ENCODE measurements at places on chromosomes 16 and 17. TPM values are rescaled to one million over a fixed set of nuclear protein-coding genes. Genes with fewer than 3 reads are reported as not detected.

DNA sequence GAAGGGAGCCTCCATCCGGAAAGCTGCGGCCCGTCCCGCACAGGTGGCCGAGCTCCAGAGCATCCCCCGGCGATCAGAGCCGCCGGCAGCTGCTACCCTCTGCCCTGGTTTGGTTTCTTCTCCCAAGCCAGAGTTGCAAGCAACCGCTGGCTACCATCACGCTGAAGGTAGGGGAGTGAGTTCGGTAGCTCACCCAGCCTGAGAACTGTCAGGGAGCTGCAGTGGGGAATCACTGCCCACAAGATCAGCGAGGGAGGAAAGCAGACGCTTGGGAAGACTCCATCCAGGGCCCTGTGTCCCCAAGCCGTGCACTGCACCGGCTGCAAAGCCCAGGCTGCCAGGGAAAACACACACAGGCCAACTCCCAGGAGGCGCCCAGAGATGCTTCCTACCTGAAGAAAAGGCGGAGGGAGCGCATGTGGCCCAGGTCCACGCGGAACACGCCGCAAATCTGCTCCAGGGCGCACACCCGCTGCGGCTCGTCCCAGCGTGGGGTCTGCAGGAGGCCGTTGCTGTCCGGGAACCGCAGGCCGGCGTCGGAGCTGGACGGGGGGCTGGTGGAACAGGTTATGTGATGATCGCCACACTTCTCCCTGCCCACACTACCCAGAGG, 83.3 kb downstream of the TBC1D16 start:
- no peak overlapping the region for H3K4me3 ChIP-seq
- no peak overlapping the region for H3K27ac ChIP-seq
- no peaks in the 10 kb centered on the region for H3K27me3 ChIP-seq
- no peaks in the 10 kb centered on the region for H3K4me1 ChIP-seq
- no peaks in the 10 kb centered on the region for H3K36me3 ChIP-seq

GRCh38 chr16:14428043-14428442, 202.0 kb downstream of the PARN start:
- no peaks in the 10 kb centered on the region for H3K27me3 ChIP-seq
- H3K4me3 ChIP-seq = no peak overlapping the region
- peaks cover 23% of the 10 kb centered on the region for H3K4me1 ChIP-seq
- no peak for DNase-seq

DNA sequence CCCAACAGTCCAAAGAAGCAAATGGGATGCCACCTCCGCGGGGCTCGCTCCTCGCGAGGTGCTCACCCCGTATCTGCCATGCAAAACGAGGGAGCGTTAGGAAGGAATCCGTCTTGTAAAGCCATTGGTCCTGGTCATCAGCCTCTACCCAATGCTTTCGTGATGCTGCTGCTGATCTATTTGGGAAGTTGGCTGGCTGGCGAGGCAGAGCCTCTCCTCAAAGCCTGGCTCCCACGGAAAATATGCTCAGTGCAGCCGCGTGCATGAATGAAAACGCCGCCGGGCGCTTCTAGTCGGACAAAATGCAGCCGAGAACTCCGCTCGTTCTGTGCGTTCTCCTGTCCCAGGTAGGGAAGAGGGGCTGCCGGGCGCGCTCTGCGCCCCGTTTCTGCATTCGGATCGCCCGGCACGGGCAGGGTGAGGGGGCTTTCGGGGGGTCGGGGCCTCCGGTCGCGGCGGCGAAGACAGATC, at the start of gene CDH13:
Gene CDH13, plus strand, starts transcription at position 179 of the 471 bp plus-strand sequence.
- H3K36me3 ChIP-seq = no peaks in the 10 kb centered on the region
- peak within 1 kb of the TSS; percentile 88 for H3K4me3 ChIP-seq
- peak; percentile 55 for DNase-seq
- peaks cover 19% of the 10 kb centered on the region for H3K27me3 ChIP-seq

DNA sequence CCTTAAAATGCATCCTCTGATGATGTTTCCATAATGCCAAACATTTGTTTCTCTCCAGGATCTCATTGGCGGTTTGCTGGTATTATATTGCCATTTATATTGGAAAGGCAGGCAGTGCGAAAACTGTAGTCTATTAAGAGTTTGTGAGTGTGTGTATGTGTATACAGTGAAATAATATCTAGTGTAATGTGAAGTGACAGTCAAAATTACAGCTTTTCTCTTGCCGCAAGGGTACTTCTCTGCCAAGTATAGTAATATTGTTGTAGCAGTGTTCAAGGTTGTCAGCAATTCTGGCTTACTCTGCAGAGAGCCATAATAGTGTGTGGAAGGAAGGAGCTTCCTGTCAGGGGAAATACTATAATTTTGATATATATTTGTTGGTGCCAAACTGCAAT, 178.6 kb downstream of the WWOX start:
- H3K4me3 ChIP-seq = no peak overlapping the region
- peaks cover 4% of the 10 kb centered on the region for H3K36me3 ChIP-seq

Gene KRT33B
- total RNA-seq = 2.0 TPM

DNA sequence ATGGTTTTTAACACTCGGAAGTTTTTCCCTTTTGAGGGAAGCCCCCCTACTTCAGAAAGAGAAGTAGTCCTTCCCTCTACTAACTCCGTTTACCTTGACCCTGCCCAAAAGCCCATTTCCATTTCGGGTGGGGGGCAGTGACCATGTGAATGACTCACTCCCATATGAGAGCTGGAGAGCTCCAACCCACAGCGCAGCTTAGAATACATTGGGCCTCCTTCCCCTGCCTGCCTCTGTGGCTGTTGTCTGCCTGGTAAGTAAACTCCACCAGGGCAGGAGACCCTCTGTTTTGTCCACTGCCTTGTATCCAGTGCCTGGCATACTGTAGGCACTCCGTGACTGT, 985 bp downstream of the SGSM2 start:
- peaks cover 18% of the 10 kb centered on the region for H3K36me3 ChIP-seq
- peaks cover 2% of the 10 kb centered on the region for H3K27me3 ChIP-seq
- peak overlapping the region; percentile 59 for H3K27ac ChIP-seq
- no peak for DNase-seq
- H3K4me3 ChIP-seq = peak overlapping the region; percentile 86
- peaks cover 30% of the 10 kb centered on the region for H3K4me1 ChIP-seq

DNA sequence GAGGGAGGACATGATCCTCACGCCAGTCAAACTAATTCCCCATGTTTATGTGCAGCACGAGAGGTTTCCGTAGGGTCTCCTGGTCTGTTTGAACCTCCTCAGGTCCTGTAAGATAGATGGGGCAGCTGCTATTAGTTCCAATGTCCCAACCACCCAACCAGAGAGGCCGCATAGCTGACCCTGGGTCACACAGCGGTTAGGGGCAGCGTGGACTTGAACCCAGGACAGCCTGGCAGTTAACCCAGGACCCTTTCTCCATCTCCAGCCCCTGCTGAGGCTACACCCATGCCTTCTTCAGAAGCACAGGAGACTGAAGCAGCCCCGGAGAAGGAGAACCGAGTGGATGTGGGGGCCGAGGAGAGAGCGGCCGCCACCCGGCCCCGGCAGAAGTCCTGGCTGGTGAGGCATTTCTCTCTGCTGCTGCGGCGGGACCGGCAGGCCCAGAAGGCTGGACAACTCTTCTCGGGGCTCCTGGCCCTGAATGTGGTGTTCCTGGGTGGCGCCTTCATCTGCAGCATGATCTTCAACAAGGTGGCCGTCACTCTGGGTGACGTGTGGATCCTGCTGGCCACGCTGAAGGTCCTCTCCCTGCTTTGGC, 5.5 kb downstream of the OTOP3 start:
- no peak overlapping the region for H3K4me3 ChIP-seq
- H3K4me1 ChIP-seq = no peaks in the 10 kb centered on the region

Gene GNG13
- not detected for total RNA-seq

DNA sequence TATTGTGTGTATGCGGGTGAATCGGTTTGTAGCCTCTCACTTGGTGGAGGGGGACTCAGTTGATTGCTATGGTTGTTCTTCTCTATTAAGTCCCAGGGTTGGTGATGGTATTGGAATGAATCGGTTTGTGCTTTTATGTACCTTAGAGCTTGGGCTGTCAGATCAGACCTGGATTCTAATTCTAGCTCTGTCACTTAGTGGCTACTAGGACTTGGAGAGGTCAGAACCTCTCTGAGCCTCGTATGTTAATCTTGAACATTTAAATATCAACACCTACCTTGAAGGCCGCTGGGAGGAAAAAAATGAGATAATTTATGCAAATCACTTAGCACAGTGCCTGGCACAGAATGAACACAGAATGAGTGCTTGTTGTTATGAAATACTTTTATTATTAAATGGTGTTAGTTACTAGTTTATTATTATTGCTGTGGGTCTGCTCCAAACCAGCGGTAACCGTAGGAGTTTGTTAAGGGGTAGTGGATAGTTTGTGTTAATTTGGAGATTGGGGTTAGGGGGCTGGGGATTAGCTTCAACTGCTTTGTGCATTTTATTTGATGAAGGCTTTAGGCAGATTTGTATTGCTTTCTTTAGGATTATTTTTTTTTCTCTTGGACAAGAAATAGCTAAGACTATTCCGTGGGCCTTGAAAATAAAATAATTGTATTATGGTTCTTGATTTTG, 3.5 kb downstream of the KDM6B start:
- peaks cover 69% of the 10 kb centered on the region for H3K4me1 ChIP-seq
- H3K36me3 ChIP-seq = peaks cover 8% of the 10 kb centered on the region
- H3K27ac ChIP-seq = peak overlapping the region; percentile 100
- no peak for DNase-seq
- H3K4me3 ChIP-seq = peak overlapping the region; percentile 99

DNA sequence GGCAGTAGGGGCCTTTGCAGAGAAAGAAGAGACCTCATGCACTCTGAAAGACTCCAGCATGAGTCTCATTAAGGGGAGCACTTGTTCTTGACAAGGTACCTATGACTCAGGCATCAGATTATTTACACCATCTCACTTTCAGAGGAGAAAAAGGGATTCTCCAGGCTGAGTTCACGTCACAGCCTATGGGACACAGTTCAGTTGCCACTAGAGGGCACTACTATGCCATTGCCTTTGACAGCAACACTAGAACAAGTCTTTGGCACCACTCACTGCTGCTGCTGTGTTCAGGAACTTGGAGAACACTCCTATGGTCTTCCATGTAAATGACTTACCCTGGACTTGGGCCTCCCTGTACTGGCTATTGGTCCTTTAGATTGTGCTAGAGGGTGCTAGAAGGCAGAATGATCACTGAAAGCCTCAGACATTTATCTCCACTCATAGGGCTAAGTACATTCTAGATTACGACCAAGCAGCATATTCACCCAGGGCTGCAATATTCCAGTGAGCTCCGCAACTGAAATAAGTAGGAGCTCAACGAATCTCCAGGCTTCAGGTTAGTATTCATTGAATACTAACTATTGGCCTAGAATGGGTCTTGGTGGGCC, 225.1 kb upstream of the CA10 start:
- H3K4me1 ChIP-seq = no peaks in the 10 kb centered on the region
- H3K36me3 ChIP-seq = 0 out of 2 replicates have a peak, but pooled peaks cover 4% of the 10 kb centered on the region
- DNase-seq = no peak
- H3K27ac ChIP-seq = no peak overlapping the region

Gene CTRB1
- not detected for total RNA-seq

DNA sequence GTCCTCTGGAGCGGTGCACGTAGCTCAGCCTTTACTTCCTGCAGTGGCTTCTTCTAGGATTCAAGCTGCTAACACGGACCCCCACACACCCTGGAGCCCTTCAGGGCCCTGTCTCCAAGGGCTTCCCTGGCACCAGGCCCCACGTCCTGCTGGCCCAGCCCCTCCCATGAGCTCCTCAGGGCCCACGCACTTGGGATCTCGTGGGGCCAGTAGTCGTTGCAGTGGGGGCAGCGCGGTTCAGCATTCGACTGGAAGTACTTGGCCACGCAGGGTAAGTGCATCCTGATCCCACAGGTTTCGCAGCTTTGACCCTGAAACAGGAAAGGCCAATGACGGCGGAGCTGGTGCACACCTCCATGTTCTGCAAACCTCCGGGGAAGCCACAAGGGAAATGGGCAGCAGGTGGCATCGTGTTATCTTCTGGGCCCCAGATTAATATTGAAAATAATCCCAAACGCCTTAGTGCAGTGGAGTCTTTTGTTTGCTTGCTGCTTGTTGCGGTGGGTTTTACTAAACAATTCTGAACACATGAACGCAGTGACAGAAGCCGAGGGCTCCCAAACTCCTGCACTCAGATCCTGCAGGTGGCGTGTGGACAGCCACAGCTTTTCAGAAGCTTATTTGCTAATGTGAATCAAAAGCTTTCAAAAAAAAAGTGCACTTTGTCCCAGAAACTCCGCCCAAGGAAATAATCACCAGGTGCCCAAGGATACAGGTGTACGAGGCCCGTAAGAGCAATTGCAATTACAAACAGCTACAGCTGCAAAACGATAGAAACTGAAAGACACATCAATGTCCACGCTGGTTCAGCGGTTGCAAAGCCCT, 22.4 kb downstream of the KDM8 start:
- H3K27me3 ChIP-seq = peaks cover 4% of the 10 kb centered on the region
- peaks cover 26% of the 10 kb centered on the region for H3K4me1 ChIP-seq
- no peaks in the 10 kb centered on the region for H3K36me3 ChIP-seq
- H3K4me3 ChIP-seq = no peak overlapping the region

Gene PRSS33
- total RNA-seq = not detected

DNA sequence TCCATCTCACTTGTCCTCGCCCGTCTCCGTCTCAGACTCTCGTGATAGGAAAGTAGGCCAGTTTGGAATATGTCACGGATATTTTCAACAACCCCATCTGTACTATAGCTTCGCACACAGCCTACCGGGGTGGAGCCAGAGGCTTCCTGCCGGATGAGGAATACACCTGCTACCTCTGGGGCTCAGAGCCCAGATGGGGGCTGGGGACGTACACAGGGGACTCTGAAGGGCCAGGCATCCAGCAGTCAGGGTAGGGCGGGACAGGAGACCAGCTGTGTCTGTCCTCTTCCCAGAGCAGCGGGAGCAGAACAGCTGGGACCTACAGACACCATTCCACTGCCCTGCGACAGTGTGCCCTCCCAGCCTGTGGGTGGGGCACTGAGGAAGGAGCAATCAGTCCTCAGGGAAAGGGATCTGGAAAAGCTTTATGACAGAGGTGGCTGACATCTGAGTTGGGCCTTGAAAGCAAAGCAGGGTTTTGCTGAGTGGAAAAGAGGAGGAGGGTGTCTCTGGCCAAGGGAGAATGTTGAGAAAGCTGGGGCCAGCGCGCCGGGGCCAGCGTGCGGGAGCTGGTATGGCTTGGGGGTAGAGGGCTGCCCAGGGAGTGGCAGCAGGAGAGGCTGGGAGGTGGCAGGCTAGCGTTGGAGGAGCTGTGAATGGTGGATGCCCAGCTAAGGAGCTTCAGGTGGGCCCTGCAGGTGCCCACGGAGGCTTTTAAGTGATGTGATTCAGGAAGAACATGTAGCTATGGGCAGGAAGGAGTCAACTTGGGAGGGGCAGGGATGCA, 11.5 kb upstream of the SRCIN1 start:
- no peak for DNase-seq
- peaks cover under 1% of the 10 kb centered on the region for H3K36me3 ChIP-seq
- H3K27me3 ChIP-seq = peaks cover 65% of the 10 kb centered on the region
- no peak overlapping the region for H3K4me3 ChIP-seq
- H3K4me1 ChIP-seq = no peaks in the 10 kb centered on the region

Gene MYH1
- not detected for total RNA-seq

Gene YBX2
- total RNA-seq = not detected

Gene HBQ1
- total RNA-seq = not detected

GRCh38 chr16:83513008-83513755, 294.6 kb upstream of the HSBP1 start:
- H3K27ac ChIP-seq = peak overlapping the region; percentile 38
- H3K27me3 ChIP-seq = no peaks in the 10 kb centered on the region
- no peaks in the 10 kb centered on the region for H3K36me3 ChIP-seq
- H3K4me3 ChIP-seq = no peak overlapping the region

GRCh38 chr16:53761962-53762703, 58.2 kb downstream of the FTO start:
- no peak overlapping the region for H3K4me3 ChIP-seq
- no peak overlapping the region for H3K27ac ChIP-seq
- DNase-seq = no peak
- no peaks in the 10 kb centered on the region for H3K27me3 ChIP-seq
- peaks cover 21% of the 10 kb centered on the region for H3K4me1 ChIP-seq

Data from HFFc6 (cell line).